Stimulated activated CD4-positive, alpha-beta T cell treated with anti-CD3 and anti-CD28 coated beads, Interleukin-4, amount 100 ng/mL, for 48 hours (primary cell): ENCODE measurements at places on chromosomes 16 and 17.

GRCh38 chr17:4827399-4827798 is 5.7 kb upstream of the MINK1 start:
- no peak for DNase-seq

DNA sequence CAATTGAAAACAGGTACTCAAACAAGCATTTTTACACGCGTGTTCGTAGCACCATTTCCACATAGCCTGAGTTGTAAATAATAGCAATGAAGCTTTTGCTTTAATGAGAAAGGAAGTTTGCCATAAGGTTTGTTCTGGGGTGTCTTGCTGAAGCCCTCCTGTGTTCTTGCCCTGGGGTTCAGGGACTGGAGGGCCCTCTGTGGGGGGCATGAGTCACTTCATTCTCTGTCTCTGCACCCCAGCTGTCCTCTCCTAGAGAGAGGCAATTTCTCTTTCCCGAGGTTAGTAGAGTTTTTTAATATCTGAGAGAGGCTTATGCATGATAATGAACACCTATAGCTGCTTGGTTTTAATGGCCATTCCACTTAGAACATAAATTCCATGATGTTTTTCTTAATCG is 9.6 kb downstream of the AFMID start:
- DNase-seq = no peak

DNA sequence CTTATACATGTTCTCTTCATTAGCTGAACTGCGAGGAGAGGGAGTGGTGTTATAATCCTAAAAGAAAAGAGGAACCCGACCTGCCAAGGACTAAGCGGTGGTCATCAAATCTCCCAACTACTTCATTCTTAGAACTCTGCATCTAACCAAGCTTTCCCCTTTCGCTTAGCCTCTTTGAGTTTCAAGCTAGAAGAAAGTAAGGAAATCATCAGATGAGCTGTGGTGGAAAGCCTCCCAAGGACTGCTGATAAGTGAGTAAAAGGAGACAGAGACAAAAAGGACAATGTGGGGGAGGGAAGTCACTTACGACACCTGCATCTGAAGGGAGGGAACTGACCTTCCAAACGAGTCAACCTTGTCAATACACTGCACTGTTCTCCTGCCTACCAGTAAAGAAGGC is 121.3 kb downstream of the TRIM37 start:
- DNase-seq = no peak

- no peak for DNase-seq
Observed at GRCh38 chr17:67868176-67868575, 42.9 kb downstream of the BPTF start.

GRCh38 chr17:74502861-74503260 is 28.4 kb downstream of the CD300LB start:
- DNase-seq = no peak

DNA sequence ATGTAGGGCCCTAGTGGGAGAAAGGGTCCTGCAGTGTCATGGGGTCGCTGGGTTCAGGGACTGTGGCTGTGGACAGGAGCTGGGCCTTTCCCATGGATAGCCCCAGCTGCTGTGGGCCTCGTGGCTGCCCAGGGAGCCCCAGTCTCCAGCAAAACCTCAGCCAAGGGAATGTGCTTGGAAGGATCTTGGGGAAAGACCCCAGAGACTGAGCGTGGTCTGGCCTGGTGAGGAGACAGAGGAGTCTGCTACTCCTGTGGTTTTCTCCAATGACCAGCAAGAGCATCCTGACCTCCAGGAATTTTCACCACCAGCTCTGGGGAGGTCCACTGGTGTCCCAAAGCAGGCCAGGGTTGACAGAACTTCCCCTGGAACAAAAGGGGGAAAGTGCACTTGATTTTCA is 42.3 kb downstream of the RNF112 start:
- no peak for DNase-seq

DNA sequence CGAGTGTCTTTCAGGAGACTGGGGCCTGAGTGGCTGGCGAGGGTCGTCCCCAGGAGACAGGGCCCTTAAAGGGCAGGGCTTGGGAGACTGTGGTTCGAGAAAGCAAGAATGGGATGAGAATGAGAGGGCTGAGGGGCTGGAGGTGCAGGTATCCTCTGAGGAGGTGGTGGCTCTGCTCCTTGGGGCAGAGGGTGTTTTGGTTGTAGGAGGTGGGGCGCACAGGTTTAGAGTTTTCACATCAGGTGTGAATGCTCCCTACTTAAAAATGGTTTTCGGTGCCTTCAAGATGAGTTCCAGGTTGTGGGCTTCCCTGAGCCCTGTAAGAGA is 430 bp downstream of the BCAS3 start:
- no peak for DNase-seq

- DNase-seq = no peak
Observed at GRCh38 chr16:84314814-84315213, 20.1 kb downstream of the WFDC1 start.

DNA sequence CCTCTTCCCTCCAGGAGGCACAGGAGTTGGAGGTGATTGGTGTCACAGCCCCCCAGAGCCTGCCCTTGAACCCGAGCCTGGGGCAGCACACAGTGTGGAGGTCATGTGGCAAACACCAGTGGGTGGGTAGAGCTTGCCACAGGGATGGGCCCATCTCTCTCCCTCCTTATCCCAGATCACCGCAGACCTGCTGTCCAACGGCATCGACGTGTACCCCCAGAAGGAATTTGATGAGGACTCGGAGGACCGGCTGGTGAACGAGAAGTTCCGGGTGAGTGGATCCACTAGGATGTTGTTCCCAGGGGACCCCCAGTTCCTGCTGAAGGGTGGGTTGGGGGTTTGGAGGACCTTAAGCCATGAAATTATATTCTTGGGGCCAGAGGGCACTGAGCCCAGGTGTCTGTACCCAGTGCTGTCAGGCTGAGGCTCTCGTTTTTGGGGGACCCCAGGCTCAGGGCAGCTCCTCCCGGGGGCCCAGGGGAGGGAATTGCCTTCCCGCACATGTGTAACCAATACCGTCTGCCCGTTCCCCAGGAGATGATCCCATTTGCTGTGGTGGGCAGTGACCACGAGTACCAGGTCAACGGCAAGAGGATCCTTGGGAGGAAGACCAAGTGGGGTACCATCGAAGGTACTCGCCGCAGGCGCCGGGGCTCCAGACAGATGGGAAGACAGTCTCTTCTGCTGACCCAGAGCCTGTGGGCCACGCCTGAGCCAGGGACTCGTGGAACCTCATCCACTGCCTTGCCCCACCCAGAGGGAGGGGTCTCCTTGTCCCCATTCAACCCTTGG is 351.9 kb downstream of the SEC14L1 start:
- DNase-seq = no peak

- DNase-seq = no peak
Observed at GRCh38 chr17:50568659-50569058, 8.1 kb downstream of the CACNA1G start.

DNA sequence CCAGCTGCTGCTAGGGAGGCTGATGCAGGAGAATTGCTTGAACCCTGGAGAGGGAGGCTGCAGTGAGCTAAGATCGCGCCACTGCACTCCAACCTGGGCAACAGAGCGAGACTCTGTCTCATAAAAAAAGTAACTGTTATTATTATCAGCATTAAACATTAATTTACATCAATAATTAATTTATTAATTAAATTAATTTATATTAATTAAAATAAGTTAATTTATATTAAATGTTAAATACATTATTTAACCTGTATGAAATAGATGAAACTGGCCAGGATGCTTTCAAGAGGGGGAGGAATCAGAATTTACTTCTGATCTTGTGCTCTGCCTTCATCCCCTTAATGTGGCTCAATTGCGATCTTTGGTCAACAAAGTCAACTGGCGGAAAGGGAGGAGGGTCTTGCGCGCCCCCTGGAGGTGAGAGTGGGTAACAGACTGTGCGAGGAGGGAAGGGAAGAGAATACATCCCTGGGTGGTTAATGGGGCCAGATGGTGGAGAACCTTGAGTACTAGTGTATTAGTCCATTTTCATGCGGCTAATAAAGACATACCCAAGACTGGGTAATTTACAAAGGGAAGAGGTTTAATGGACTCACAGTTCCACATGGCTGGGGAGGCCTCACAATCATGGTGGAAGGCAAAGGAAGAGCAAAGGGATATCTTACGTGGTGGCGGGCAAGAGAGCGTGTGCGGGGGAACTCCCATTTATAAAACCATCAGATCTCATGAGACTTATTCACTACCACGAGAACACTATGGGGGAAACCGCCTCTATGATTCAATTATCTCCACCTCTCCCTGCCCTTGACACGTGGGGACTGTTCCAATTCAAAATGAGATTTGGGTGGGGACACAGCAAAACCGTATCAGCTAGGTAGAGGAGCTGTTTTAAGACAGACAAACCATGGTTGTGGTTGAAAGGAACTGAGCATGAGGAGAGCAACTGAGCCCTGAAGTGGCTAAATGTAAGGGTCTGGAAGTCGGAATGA is 15.7 kb upstream of the CPPED1 start:
- DNase-seq = peak; percentile 79

- no peak for DNase-seq
Observed at GRCh38 chr17:10549096-10549842, at the start of gene MYH2. TSS of gene MYH2 (minus strand) at chr17:10549658. CDS start at chr17:10547920, 1,738 bp downstream.

GRCh38 chr16:21697032-21697431 is 33.3 kb downstream of the OTOA start:
- DNase-seq = no peak

DNA sequence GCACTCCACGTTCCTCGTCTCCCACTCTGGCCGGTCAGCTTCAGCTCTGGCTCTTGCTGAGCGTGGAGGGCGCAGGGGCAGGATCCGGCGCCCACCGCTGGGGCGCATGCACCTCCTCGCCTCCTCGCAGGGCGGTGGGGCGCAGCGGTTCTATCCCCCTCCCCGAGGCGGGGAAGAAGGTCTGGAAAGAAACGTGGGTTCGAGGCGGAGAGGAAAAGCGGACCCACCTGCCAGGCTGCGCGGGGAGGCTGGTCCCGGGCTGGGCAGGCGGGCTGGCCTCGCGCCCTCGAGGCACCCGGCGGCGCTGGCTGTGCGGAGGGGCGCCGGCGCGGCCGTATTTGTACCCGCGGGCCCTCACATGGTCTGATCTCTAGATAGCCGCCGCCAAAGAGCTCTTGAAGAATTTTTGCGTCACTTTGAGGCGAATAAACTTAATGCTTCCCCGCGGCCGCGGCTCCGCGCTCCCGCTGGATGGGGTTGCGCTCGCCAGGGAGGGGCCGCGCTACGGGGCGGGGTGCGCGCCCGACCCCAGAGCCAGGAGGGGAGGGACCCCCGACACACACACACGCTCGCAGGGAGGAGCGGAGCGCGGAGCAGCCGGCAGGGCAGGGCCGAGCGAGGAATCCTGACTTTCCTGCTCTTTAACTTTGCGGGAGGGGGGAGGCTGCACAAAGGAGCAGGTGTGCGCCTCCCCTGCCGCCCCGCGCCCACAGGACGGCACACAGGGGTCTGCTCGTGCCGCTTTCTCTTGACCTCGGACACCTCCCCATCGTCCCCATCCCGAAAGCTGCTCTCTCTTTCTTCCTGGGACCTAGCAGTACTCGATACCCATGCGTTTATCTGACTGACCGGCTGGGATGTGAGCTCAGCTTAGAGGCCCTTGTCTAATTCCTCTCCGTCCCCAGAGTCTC is at the start of gene SLC6A4:
SLC6A4 (minus strand) TSS at position 312 of the 911 bp plus-strand sequence. CDS start 13,739 bp downstream, outside the sequence.
- no peak for DNase-seq

- no peak for DNase-seq
Observed at GRCh38 chr17:82399041-82399441, 19.1 kb upstream of the HEXD start.

DNA sequence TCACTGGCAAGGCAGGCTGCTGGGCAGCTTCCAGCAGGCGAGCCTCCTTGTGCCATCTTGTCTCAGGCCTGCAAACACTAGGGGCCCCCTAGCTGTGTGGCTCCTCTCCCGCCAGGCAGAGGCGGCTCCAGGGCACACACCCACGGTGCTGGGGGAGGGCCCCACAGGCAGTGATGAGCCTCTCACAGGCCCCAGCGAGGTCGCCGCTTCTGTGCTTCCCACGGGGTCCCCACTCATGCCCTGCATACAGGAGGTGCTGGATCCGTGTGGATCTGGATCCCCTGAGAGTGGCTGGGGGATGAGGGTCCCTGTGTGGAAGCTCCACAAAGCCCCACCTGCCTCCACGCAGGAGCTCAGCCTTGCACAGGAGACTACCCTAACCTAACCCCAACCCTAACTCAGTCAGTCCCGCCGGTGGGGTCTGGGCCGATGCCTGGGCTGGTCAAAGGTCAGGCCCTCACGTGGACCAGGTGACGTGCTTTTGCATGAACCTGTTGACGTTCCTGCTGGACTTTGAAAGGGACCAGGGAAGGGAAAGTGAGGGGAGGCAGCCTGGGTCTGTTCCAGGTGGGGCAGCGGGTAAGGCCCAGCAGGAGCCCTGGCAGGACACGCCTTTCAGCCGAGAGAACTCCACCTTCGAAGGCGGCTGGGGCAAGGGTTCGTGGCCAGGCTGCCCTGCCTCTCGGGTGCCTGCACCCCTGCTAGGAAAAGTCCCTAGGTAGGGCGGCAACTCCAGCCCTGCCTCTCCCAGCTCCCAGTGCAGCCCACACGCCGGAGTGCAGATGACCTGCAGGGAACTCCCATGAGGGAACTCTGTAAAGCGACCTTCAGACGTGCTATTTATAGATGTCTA is 5.2 kb downstream of the SECTM1 start:
- no peak for DNase-seq

DNA sequence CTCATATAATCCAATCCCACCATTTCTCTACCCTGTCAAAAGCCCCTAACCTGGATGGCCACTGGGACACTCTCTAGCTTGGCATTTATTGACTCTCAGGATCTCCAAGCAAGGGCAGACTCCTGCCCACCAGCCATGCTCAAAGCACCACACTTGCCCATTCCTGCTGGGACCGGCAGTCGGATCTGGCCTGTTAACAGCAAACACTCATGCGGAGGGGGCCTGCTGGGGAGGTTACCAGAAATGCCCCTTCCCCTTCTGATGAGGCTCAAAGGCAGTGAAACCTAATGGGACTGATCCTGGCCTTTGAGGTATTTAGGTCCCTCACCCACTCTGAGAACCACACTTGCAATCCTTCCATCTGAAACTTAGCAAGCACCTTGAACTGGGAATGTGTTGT is 6.5 kb upstream of the CCL1 start:
- no peak for DNase-seq

DNA sequence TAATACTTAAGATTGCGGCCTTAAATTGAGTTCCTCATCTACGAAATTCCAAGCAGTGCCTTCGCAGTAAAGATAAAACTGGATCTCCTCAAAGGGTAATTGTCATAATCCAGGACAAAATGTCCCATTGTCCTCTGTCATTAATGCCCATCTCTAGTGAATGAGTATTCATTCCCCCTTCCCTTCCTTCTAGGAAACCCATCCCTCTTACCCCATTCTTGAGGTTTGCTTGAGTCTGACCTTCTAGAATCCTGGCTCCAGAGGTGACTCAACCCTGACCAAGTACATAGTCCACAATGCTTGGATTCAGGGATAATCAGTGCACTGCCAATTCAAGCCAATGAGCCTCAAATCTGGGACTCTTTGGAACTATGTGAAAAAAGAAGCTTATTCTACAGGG is 47.0 kb upstream of the MAF start:
- no peak for DNase-seq

DNA sequence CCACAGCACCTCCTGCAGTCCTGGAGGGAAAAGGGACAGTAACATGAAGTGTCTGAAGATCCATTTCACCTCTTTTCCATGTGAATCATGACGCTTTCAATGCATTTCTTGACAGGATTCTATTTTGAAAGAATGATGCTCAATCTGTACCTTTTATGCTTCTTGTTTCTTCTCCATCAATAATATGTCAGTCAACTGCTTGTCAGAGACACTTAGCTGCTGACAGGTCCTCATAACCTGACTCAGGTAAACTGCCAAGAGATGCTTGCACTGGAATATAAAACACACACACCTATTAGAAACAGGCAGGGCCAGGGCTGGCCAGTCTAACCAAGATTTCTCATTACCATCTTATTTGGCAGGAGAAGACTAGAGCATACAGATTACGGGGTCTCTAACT is 21.6 kb downstream of the ZSWIM7 start:
- no peak for DNase-seq
